ENCODE measurements at places on chromosomes 11 and 22. TPM values are rescaled to one million over a fixed set of nuclear protein-coding genes. Genes with fewer than 3 reads are reported as not detected.

ARFGAP3 gene
- 53.9 TPM for total RNA-seq

FGF3 gene
- total RNA-seq: not detected

KRTAP5-1 gene
- total RNA-seq: not detected

DYNC2H1 gene
- total RNA-seq: 6.5 TPM

MAPK11 gene
- total RNA-seq: 38.5 TPM

SPA17 gene
- 8.6 TPM for total RNA-seq

CPT1A gene
- total RNA-seq: 84.3 TPM

RNF214 gene
- total RNA-seq: 14.2 TPM

IGLL5 gene
- not detected for total RNA-seq

MIOX gene
- total RNA-seq: not detected

All from vein endothelial cell (primary cell).